Stimulated activated CD8-positive, alpha-beta memory T cell treated with anti-CD3 and anti-CD28 coated beads, Interleukin-4, amount 100 ng/mL, for 4 hours (primary cell): ENCODE measurements at places on chromosomes 12 and 14.

DNA sequence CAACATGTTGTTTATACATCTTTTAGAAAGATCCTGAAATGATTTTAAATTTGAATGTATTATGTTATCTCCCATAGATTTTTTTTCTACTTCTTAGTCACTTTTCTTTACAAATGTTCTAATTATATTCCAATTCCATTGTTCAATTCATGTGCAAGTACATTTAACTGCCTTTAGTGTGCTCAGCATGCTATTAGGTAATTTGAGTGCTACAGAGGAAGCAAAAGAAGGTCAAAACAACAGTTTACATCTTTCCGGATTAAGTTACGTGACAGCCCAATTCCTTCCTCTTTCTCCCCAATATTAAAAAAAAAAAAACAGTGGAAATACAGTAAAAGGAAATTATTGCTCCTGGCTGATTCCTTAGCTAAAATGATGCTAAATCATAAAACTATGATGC is 98.3 kb downstream of the RTN1 start:
- no peak for DNase-seq

DNA sequence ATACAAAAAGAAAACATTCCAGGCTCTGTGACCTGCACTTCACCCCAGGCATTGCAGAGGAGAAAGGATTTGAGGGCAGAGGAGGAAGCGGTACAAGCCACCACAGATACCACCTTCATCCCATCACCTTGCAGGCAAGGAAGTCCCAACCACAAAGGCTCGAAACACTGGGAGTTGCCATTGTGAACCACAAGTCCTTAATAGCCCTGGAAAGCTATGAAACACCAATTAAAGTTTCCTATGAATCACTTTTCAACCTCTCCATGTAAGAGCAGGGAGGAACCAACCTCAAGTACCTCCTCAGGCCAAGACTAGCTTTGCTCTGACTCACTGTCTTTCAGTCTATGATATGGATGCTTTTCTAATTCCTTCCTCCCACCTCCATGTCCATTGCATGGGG is 27.0 kb downstream of the MAP3K9 start:
- no peak for DNase-seq

- DNase-seq, result no peak
Observed at GRCh38 chr12:70948976-70949336, 28.4 kb upstream of the PTPRR start.

- DNase-seq, result no peak
Observed at GRCh38 chr12:4486980-4487379, 41.4 kb upstream of the FGF6 start.

GRCh38 chr14:34161351-34162082 is 210.6 kb upstream of the EGLN3 start:
- DNase-seq, result no peak

- no peak for DNase-seq
Observed at GRCh38 chr14:74566174-74567141, 45.6 kb downstream of the LTBP2 start.

GRCh38 chr14:73788701-73789551 is 62.7 kb upstream of the PTGR2 start:
- no peak for DNase-seq

GRCh38 chr14:95323917-95324316 is 4.2 kb upstream of the CLMN start:
- no peak for DNase-seq

DNA sequence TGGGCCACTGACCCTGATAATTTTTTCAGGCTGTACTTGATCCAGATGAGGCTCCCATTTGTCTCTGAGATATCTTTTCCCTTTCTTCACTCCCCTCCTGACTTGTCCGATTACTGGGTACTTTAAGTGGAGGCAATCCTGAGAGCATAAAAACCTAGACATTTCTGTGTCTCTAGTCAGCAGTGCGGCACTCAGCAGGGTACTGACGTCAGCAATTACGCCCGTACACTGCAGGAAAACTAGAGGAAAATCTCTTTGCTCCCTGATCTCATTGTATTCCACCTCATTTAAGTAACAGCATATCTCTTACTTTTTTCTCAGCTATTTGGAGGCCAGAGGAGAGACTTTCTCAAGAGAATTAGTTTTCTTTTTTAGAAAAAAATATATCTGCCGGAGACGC is 315.5 kb upstream of the OR4E1 start:
- no peak for DNase-seq

- DNase-seq, result no peak
Observed at GRCh38 chr14:65192686-65193085, 90.4 kb upstream of the MAX start.

DNA sequence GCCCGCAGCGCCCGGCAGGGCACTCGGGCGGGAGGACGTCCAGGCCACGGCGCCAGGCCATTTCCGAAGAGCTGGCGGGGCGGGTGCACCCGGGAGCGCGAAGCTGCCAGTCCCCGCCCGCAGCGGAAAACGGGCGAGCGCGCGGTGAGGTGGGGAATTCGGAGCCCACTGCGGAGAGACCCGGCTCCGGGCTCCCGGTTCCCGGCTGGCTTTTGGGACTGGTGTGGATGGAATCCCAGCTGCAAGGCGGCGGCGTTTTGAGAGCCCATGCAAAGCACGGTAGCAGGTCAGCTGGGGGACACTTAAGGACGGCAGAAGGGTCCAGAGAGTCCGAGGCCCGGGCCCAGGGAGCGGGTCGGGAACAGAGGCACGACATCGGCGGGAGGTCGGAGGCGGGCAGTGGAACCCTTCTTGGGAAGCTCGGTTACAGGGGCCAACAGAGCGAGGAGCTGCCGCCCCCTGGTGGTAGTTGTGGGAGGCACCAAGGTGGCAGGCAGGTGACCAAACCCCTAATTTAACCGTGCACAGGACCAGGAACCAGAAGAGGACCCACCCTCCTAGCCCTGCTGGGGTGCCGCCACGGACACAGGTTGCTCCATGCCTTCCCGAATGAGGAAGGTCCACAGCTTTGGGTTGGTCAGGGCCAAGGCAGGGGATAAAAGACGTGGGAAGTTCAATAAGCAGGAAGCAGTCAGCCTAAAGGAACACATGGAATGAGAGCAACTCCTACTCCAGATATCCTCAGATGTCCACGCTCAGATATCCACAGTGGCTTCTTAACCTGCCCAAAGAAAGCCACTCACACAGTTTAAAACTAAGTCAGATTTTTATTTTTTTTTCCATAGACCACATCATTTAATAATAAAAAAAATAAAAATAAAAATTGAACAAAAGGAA is 685 bp upstream of the CDH24 start:
- DNase-seq, result peak; percentile 71

GRCh38 chr14:34138175-34138574 is 187.3 kb upstream of the EGLN3 start:
- DNase-seq, result no peak

GRCh38 chr14:82447586-82447985 is 913.9 kb upstream of the SEL1L start:
- DNase-seq, result no peak

DNA sequence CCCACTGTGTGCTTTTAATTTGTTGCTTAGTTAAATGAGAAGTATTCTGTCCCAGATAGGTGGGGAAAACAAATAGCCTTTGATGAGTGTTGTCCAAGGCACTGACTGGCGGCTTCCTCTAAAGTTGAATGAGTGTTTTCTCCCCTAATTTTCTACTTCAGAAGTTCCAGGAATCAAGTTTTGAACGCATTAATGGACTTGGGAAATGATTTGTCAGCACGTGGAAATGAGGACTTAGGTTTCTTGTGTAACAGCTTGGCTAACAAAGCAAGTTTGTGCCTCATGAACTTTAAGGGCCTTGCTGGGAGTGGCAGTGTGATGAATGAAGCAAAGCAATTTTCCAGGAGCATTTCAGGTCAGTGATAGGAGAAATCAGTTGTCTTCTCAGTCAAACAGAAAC is 56.9 kb downstream of the LIN52 start:
- no peak for DNase-seq

- no peak for DNase-seq
Observed at GRCh38 chr12:55736780-55737580, 5.9 kb upstream of the GDF11 start.

DNA sequence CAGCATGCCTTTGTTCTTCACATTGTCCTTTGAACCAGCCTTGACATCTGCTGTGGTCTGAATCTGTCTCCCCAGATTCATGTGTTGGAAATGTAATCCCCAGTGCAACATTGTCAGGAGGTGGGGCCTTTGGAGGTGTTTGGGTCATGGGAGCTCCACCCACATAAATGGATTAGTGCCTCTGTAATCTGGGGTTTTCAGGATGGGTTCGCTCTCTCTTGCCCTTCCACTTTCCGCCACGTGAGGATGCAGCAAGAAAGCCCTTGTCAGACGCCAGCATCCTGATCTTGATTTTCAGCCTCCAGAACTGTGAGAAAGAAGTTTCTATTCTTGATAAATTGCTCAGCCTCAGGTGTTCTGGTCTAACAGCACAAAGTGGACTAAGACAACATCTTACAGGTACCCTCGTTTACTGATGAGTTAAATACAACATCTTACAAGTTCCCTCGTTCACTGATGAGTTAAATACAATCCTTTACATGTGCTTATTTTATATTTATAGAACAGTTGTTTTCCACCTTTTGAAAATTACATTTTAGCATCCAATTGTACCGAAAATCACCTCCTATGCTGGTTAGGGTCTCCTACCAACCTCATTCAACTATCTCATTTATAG is 54.4 kb upstream of the RIMBP2 start:
- no peak for DNase-seq

DNA sequence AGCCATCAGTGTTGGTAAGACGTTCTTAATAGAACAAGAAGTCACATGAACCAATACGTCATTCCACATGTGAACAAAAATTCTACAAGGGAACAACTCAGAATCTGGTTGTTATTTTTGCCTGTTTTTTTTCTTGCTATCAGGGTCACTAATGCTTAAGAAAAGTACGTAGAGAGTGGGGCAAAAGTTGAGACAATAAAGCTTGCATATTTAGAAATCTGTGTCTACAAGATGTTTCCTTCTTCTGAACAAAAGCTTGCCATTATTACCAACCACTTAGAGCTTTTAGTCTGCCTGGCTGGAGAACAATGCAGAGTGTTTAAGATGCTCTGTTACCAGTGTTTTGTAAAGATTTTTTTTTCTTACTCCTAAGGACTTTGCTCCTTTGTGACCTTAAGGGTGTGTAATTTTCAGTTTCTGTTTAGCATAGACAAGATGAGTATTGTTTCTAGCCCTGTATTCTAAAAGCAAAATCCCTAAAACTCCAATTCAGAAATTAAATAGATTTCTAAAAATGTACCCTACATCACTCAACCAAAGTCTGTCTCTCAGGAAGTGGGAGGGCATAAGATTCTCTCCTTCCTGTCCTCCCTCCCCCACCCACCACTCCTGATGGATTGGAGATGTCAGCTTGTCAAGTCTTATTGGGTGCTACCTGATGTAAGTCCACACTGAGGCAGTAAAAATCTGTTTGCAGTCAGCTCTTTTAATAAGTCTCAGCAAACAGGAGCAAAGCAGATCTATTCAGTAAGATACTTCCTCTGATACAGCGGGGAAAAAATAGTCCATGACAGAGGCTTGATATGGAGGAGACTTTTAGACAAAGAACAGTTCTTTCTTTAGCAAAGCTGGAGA is 267.6 kb downstream of the GRIN2B start:
- no peak for DNase-seq

DNA sequence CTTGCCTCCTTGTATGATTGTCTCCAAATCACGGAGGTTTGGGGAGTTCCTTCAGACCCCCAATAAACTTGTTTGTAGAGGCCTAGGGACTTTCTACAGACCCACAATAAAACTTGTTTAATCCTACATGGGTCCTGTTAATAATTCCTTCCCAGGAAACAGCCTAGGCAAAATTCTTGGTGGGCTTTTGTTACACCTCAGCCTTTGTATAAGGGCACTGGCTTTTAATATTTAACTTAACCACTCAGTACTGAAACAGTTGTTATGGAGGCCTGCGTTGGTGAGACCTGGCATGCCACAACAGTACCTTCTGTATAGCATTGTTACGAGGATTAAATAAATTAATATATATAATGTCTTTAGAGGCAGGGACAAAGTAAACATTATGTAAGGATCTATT is 32.7 kb upstream of the FAR2 start:
- no peak for DNase-seq

- DNase-seq, result peak; percentile 1
Observed at GRCh38 chr12:75738486-75738885, 227.1 kb upstream of the KRR1 start.

GRCh38 chr12:44317651-44318126 is 481.8 kb downstream of the TMEM117 start:
- no peak for DNase-seq

DNA sequence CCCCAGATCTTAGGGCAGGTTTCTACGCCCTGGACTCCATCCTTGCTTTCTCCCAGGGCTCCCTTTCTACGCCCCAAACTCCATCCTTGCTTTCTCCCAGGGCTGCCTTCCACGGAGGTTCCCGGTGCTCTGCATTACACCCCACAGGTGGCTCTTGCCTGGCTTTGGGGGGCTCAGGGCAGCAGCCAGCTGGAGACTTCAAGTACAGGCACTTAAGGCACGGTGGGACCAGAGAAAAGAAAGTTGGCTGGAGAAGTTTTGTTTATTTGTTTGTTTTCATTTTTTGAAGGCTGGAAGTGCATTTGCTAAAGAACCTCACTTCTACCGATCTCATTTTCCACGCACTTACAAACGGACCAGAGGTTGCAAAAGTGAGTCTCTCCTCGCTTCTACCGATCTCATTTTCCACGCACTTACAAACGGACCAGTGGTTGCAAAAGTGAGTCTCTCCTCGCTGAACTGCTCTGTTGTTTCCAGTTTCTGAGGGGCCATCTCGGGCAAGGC is 103.8 kb upstream of the MED13L start:
- DNase-seq, result no peak

- DNase-seq, result no peak
Observed at GRCh38 chr14:89926694-89927093, 27.8 kb downstream of the EFCAB11 start.

DNA sequence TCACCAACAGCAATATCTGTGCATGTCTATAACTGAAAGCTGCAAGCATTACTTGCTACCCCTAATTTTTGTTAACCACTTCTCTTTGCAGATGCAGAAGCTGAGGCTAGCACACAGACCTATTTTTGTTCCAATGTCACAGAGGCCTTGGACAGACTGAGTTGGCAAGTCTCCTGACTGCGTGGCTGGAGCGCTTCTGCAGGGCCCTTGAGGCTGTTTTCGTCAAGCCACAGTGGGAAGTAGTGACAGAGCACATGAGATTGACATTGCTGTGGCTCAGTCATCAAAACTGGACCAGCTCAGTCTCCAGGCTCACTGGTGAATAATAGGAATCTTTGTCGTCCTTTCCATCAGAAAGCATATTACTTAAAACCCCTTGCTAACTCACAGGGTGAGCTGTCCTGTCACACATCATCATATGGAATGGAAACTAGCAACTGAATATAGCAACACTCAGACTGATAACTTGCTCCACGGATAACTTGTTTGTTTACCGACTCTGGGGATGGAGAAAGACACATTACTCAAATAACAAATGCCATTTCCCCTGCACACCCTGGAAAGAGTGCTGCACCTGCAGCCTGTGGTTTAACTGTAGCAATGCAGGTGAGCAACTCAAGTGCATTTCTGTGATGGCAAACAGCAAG is 43.6 kb upstream of the DDX11 start:
- DNase-seq, result no peak

DNA sequence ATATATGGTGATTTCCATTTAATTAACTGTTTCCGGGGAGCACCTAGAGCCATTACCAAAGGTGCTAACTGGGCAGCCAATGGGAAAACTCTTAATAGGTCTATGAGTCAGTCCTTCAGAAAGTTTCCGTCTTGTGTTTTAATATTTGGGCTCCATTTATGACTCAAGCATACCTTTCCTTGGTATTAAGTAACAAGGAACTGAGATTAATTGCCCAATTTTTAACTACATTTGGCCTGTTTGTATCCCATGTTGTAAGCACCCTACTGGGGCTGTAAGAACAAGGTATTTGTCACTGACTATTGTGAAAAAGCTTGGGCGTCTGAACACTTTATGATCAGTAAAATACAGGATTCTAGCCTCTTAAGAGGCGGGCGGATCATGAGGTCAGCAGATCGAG is 62.8 kb upstream of the FOXN3 start:
- no peak for DNase-seq

- DNase-seq, result no peak
Observed at GRCh38 chr12:127149226-127149964, 1117.6 kb upstream of the TMEM132C start.
